Effector CD4-positive, alpha-beta T cell (primary cell): ENCODE measurements at places on chromosomes 13 and 19.

DNA sequence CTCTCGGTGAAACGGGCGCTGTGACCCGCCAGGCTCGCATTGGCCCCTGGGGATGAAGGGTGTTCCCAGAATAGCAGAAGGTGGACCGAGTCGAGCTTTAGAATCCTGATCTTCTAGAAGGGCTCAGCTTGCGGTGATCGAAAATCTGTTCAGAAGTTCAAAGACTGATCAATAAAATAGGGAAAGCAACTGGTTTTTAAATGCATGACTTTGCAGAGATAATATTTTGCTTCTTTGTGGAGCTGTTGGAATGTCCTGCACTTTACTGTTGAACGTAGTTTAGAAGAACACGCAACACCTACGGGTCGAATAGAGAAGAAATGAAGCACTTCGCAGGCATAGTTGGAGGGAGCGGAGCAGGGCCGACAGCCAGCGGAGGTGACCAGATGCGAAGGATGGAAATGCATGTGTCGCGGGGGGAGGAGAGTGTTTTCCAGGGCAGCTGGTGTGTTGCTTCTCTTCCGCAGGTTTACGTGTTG lies 766 bp downstream of the CEBPG start:
- DNase-seq, result no peak

GRCh38 chr19:30873003-30873402 lies 476.2 kb downstream of the TSHZ3 start:
- DNase-seq, result no peak

DNA sequence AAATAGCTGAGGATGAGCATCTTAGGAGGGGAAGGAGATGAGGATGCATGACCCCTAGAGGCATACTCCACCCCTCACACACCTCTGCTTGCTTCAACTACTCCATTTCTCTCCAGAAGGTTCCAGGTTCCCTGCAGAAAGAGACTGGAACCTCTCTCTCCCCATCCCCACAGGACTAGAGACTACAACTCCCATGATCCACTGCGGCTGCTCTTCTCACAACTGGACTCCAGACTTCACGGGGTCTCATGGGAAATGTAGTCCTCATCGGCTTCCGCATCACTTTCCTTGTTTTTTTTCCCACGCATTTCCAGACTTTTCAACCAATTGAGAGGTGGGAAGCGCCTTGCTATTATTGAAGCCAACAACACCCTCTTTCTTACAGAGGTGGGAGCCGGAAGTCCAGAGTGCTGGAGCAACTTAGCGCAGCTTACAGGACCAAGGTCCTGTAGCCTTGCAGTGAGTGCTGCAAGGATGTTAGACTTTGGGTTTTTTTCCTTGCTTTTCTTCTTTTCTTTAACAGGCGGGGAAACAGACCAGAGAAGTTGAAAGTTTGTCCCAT lies 13.9 kb upstream of the CACNG6 start:
- peak; percentile 60 for DNase-seq

DNA sequence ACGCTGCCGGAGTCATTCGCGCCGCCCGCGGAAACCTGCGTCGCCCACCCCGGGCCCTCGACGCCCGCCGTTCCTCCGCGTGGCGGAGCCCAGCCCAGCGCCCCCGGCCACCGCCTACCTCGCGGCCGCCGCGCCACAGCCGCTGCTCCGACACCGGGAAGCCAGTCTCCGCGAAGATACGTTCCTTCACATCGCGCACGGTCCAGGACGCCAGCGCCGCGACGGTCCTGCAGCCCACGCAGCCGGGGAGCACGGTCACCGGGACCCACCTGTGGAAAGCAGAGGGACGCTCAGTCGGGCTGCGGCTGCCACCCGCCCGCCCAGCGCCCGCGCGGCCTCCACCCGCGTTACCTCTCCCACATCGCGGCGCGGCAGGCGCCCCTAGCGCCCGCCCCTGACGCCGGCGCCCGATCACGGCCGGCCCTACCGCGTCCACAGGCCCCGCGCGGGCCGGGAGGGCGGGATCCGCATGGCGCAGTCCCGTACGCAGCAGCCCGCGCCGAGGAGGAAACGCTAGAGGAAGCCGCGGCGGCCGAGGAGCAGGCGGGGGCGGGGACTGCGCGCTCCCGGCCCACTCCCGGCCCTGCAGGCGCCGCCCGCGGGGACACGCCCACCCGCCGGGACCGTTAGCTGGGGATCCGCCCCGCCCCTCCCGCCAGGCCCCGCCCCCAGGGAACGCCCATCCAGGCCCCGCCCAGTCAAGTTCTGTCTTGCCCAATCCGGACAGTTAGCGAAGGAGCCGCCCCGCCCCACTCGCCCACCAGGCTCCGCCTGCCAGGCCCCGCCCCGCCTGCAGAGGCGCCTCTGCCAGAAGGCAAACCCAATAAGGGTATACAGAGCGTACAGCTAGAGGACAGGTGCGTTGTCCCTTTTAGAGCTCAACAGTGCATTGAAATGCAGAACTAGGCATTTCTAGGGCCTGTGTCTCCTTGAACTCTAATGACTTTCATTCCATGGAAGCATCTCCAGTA lies 58.2 kb downstream of the SACS start:
- DNase-seq, result peak; percentile 97

- DNase-seq, result no peak
These were observed 3.7 kb upstream of the CNN1 start for GRCh38 chr19:11534948-11535347.
